Activated CD8-positive, alpha-beta memory T cell treated with anti-CD3 and anti-CD28 coated beads for 4 hours (primary cell): ENCODE measurements at places on chromosomes 2 and 18.

DNA sequence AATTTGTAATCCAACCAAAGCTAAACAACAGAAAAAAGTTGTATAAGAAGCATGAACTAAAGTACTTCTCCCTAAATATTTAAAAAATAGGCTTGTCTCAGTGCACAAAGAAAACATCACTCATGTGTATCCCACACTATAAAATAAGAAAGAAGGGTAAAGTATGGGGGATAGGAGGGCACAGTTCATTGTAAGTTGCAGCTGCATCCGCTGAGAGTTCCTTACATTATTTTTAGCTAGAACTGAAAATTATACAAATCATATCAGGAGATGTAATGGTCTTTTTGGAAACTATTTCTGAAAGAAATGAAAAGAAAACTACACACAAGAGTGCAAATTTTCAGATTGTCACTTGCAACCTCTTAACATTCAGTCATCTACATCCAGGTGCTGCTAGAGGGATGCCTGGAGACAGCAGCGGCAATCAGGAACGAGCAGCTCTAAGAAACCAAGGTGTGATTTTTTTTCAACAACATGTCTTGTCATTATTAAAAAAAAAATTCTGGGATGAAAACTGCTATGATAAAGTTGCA, 273.6 kb downstream of the ASXL3 start:
- no peak for DNase-seq

- DNase-seq: no peak
Measured at GRCh38 chr18:38494065-38494464, 928.5 kb upstream of the CELF4 start.

DNA sequence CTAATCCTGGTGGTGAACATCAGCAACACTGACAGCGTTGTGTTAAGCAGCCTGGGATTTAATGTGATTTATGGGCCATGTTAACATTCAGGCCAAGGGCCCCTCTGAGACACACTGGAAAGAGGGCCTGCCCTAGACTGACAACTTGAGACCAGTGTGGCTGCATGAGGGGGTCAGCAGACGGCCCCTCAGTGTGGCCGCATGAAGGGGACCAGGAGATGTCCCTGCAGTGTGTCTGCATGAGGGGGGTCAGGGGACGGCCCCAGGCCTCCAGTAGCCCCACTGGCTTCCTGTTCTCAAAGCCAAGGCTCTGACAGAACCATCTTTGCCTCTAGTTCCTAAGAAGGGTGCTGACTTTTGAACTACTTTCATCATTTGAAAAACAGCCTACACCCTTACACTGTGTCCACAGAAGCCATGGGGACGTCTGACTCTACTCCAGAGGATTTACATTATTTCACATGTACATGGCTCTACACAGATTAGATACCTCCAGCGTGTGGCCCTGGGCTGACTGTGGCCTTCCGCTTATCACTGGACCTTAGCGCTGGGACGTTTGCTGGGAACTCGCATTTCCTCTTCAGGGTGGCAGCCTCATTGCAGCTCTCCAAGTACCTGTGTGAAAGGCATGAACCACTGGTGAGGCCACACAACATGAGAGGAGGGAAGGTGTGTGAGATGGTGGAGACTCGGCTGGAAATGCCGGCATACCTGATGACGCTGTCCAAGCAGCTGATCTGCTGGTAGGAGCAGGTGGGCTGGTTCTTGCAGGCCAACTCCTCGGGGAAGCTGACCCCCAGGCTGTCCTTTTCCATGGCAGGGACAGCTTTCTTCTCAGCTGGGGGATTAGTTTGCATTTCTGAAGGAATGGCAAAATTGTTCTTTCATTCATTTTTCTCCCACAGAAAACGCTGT, 18.2 kb upstream of the HES6 start:
- DNase-seq: no peak

- DNase-seq: no peak
Measured at GRCh38 chr2:104528101-104528500, 325.8 kb upstream of the POU3F3 start.

- no peak for DNase-seq
Measured at GRCh38 chr2:237132799-237133198, 47.1 kb downstream of the COPS8 start.

GRCh38 chr2:134558208-134558830, 160.5 kb downstream of the TMEM163 start:
- no peak for DNase-seq

- no peak for DNase-seq
Measured at GRCh38 chr2:72969706-72970105, 52.4 kb downstream of the EMX1 start.

DNA sequence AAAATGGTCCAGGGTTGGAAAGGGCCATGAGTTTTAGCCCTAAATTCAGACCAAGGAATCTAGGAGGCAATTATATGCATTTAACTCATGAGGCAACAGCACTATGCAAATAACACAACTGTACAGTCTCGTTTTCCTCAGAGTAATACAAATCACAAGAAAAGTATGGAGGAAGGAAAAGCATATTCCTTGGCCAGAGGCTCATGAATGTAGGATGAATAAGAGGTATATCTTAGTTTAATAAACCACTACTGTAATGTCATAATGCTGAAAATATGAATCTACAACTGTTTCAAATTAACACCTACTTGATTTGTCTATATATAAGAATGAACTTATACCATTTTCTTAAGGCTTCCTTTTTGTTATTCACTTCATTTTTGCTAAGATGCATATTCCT, 252.5 kb upstream of the TANK start:
- no peak for DNase-seq

DNA sequence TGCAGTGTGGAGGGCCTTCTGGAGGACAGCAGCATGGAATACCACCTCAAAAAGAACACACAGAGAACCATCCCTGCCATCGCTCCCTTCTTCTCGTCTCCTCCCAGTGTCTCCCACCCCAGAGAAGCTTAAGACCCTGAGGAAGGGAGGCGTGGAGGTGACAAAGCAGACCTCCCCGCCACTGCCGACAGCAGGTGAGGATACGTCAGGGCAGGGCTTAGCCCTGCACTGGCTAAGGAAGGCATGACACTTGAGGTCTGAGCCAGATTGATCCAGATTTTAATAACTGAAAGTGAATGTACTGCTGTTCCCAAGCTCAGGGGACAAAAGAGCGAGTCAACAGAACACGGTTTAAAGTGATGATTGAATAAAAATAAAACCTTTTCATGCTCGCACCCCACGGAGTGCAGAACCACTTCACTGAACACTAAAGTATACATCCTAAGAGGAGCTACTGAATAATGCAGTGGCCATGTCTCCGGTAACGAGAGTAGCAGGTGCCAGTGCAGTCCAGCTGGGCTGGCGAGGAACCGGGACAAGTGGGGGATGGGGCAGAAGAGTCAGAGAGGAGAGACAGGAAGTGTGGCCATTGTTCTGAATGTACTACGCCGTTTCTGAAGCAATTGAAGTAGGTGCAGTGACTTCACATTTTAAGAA, 391.0 kb downstream of the CDH2 start:
- no peak for DNase-seq

GRCh38 chr18:5287854-5288253, 7.7 kb downstream of the ZBTB14 start:
- DNase-seq: no peak

GRCh38 chr2:61368687-61369665, 101.9 kb downstream of the USP34 start:
- no peak for DNase-seq

GRCh38 chr2:25672494-25673299, 680 bp downstream of the DTNB start:
- peak; percentile 49 for DNase-seq

GRCh38 chr2:42101206-42102023, 53.6 kb downstream of the PKDCC start:
- DNase-seq: peak; percentile 31

GRCh38 chr2:145752091-145752806, 1232.3 kb upstream of the ZEB2 start:
- DNase-seq: no peak

DNA sequence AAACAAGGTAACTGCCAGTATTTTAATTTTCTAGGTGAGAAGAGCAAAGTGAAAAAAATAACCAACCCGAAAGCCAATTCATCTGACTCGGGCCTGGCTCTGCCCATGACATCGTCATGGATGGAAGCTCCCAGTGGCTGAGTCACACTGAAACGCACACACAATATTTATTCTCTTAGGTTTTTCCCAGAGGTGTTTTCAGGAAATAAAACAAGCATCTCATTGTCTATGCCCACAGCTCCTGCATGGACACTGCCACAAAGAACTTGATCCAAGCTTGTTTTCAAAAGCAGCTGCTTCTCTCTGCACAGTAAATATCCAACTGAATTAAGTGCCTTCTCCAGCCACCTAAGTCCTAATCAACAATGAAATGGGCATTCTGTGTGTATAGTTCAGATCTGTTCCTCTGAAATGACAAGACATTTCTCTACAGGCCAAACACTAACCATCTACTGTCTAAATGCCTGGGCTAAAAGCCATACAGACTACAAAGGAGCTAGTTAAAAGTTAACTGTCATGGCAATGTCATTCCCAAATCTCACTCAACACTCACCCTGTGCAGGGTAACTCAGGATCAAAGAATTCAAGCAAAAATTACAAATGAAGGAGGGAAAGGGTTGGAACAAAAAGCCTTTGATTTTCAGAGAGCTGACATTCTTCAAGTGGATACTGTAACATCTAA, 62.9 kb downstream of the RPL31 start:
- no peak for DNase-seq

DNA sequence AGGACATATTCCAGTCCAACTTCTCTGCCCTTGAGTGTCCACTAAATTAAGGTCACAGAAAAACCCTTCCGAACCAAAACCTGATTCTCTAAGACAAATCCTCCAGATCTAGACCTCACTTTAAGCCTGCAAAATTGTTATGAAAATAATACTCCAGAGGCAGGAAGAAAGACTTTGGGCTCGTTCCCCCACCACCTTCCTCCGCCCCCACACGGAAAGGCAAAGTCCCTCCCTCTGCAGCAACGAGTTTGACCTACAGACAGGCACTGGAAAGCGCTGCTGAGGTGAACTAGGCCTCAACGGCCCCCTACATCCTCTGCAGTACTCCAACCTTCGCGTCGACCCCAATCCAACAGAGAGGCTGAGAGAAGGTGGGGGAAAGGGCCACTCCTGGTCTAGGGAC, 808 bp downstream of the ATP5MC3 start:
- peak; percentile 22 for DNase-seq

GRCh38 chr18:76981396-76981968, 151.1 kb downstream of the MBP start:
- no peak for DNase-seq

DNA sequence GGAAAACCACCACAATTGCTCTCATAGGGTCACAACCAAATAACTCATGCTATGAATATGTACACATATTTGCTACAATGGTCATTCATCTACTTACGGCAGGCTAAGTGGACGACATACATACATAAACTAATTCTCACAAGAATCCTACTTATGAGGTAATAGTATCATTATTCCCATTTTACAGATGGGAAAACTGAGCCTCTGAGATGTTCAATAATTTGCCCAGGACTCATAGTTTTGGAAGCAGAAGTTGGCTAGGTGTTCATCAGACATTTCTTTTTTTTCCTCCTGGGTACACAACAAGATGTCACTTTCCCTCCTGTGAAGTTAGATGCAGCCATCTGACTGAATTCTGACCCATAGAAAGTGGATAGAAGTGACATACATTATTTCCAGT, 89.0 kb upstream of the PKDCC start:
- DNase-seq: no peak

DNA sequence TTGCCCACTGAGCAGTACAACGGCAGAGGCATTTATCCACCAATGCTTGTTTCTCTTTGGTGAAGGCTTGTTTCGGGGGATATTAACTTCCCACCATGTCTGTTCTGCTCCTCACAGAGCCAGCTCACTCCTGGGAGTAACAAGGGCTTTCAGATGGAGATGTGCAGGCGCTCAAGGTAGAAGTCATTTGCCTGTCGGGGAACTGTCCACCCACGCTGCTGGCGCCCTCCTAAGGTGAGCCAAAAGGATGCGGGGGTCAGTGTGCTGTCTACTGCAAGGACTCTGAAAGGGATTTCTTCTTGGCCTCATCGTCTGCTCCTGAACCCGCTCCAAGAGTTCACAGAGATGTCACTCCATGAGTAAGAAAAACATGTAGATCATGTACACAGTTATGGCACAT, 57.0 kb upstream of the CYRIA start:
- no peak for DNase-seq

- no peak for DNase-seq
Measured at GRCh38 chr2:180952082-180952481, 28.3 kb upstream of the UBE2E3 start.

- DNase-seq: no peak
Measured at GRCh38 chr18:7605705-7606104, 38.6 kb downstream of the PTPRM start.

DNA sequence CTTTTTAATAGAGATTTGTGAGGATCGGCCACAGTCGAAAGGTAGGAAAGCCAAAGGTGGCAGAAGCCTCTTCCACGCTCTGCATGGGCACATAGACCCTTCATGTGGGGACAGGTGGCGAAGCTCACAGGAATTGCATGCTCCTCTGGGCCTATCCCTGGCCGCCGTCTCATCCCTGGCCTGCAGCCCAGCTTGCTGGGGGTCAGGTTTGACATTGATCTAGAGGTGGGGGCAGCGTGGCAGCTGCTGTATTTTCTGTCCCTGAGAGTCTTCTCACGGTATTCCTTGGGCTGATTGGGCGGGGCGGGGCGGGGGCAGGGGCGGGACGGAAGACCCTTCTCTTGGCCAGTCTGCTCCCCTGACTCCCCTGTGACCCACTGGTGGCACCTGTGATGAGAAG, 48.9 kb downstream of the STK25 start:
- no peak for DNase-seq

GRCh38 chr2:100224988-100225710, 82.8 kb upstream of the AFF3 start:
- no peak for DNase-seq

DNA sequence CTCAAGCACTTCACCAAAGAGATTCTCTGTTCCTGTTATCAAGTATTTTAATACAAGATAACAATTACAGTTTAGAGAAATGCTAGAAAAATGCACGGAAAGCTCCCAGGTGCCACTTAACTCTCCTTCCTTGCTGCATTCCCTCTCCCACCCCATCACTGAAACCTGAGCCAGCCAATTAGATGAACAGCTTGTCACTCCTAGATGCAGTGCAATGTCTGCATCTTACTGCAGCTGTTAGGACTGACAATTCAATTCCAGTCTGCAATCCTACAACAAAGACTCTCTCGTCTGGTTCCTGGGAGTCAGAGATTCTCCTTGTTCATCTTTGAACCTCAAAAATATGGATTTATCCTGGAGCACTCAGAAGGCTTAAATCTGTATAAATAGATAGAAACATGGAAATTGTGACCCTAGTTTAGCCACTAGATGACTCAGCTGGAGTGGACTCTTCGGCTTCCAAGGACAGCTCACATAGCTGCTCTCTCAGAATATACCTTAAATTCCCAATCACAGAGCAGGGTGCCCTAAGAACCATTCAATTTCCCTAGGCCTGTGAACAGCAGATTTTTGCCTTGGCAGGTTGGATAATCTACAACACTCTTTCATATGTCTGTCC, 311.1 kb downstream of the NRXN1 start:
- DNase-seq: no peak

GRCh38 chr2:113966171-113966570, 76.3 kb downstream of the ACTR3 start:
- no peak for DNase-seq

GRCh38 chr2:74399785-74400184, 19.7 kb upstream of the DCTN1 start:
- DNase-seq: no peak
